ENCODE measurements at places on chromosomes 1 and 21.

- no peak for DNase-seq
These were observed 12.0 kb downstream of the SPATC1L start for GRCh38 chr21:46171996-46172862.

GRCh38 chr1:115640384-115640783 is 1.4 kb upstream of the VANGL1 start:
- no peak for DNase-seq

- DNase-seq = no peak
These were observed 10.2 kb downstream of the MFN2 start for GRCh38 chr1:11990303-11991032.

DNA sequence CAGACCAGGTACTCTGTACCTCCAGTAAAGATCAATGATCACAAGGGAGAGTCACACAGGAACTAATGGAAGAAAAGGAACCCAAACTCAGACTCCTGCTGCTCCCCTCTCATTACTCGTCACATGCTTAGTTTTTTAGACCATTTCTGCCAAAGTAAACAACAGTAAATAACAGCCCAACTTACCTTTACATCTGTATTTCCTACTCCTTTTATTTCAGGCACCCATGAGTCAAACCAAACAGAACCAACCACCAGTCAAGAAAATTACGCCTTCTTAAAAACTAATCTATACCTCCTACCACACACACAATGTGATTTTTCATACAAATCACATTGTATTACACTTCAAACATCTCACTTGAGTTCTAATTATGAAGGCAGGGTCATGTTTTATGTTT is 61.4 kb upstream of the HTR1D start:
- DNase-seq = no peak

DNA sequence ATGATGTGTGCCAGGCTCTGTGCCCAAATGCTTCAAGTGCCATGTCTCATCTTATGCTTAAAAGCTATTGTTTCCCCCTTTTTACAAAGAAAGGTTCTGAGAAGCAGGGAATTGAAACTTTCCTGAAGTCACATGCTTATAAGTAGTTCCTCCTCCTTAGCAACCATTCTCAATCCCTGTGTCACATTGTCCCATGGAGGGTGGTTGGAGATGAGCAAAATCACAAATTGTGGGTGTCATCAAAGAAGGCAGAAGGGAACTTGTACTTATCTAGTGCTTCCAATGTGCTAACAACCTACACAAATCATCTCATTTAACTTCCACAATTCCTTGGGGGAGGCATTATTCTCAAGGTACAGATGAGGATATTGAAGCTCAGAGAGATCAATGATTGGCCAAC is 10.1 kb upstream of the ERICH3 start:
- no peak for DNase-seq

GRCh38 chr1:190258003-190258402 is 219.7 kb downstream of the BRINP3 start:
- no peak for DNase-seq

GRCh38 chr1:39194398-39195051 is 10.0 kb upstream of the MACF1 start:
- no peak for DNase-seq

DNA sequence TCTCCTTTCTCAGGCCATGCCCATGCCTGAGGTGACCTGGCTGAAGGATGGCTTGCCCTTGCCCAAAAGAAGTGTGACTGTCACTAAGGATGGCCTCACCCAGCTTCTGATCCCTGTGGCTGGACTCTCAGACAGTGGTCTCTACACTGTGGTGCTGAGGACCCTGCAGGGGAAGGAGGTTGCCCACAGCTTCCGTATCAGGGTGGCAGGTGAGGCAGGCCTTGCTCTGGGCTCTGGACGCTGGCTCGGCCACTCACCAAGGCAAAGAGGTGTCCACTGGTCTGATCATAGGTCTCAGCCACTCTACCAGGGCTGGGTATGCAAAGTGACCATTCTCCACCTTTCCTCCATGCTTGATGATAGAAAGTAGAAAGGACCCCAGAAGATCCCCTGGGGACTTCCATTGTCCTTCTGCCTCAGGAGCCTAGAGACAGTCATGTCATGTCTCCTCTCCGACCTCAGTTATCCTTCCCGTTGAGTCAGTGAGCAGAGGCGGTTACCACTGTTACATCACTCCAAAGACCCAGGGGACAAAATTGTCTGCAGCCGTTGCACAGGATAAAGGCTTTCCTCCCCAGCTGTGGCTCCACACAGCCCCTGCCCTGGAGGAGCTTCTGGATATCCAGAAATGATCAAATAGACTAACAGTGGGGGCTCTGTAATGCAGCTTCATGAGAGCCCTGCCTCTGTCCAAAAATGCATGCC is 34.2 kb downstream of the IGFN1 start:
- no peak for DNase-seq
